Effector memory CD4-positive, alpha-beta T cell (primary cell): ENCODE measurements at places on chromosomes 1 and 21.
A peak's percentile ranks its signal among the peaks of the same experiment; 100 is the strongest.

- no peak for DNase-seq
These were observed 769 bp downstream of the NTPCR start for GRCh38 chr1:232951180-232951579.

DNA sequence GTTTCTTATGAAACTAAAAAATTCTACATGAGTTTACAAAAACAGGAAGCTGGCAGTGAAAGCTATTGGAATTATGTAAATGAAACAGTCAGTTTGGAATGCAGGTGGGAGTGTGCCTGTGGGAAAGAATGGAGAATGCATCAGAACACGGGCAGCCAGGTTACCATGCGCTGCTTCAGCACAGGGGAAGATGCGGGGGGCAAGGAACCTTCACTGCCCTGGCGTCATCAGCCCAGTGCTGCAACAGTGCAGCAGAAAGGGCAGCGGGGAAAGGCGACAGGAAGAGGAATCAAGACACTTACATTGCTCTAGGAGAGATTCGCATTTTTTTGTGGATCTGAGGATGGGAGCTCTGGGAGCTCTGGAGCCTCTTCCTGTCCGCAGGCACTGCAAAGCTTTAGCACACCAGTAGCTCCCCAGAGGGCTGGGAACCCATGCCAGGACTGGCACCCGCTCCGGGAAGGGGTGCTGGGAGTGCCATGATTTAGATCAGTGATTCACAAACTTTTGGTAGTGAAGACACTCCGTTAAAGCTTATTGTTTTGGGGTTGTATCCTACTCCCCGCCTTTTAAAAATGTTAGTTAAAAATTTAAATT, 64.1 kb upstream of the WDR26 start:
- DNase-seq: no peak

GRCh38 chr21:27268290-27268689, 301.4 kb upstream of the ADAMTS5 start:
- no peak for DNase-seq

GRCh38 chr1:107557095-107557494, 407.9 kb downstream of the VAV3 start:
- no peak for DNase-seq

GRCh38 chr1:98870959-98871903, 133.4 kb downstream of the PLPPR5 start:
- DNase-seq: peak; percentile 39

GRCh38 chr1:15598436-15598835, 13.6 kb upstream of the AGMAT start:
- DNase-seq: no peak
